ENCODE measurements at places on chromosomes 11 and 22. TPM values are rescaled to one million over a fixed set of nuclear protein-coding genes. Genes with fewer than 3 reads are reported as not detected.

Gene GTSE1
- 13.4 TPM for total RNA-seq

Gene OR56A1
- not detected for total RNA-seq

Gene ACTN3
- total RNA-seq: not detected

Gene PARVA
- total RNA-seq: 64.0 TPM

Gene IRAG1
- total RNA-seq: 17.6 TPM

Gene SCGB1A1
- not detected for total RNA-seq

Gene XPNPEP3
- 10.4 TPM for total RNA-seq

Gene MS4A8
- 0.49 TPM for total RNA-seq

Gene SEPTIN3
- not detected for total RNA-seq

Gene SYT9
- 0.09 TPM for total RNA-seq

Gene USH1C
- total RNA-seq: not detected

Gene MS4A4E
- total RNA-seq: not detected

Gene MAML2
- total RNA-seq: 15.4 TPM

Gene OR51B4
- total RNA-seq: not detected

Gene HBE1
- not detected for total RNA-seq

Gene CCDC90B
- total RNA-seq: 78.0 TPM

Gene TRIM48
- not detected for total RNA-seq

Gene SBF2
- total RNA-seq: 47.1 TPM

Gene ACR
- total RNA-seq: not detected

Gene IRF7
- 6.5 TPM for total RNA-seq

Gene MOV10L1
- 5.1 TPM for total RNA-seq

Gene OR2AG1
- total RNA-seq: not detected

Gene PAFAH1B2
- total RNA-seq: 161 TPM

Gene OR6T1
- total RNA-seq: not detected

Gene MFRP
- total RNA-seq: 0.08 TPM

Gene MRE11
- 15.5 TPM for total RNA-seq

Gene GRAP2
- not detected for total RNA-seq

Gene P2RY2
- total RNA-seq: 0.18 TPM

Gene SMIM38
- 0.09 TPM for total RNA-seq

Gene LRRC10B
- total RNA-seq: 0.27 TPM

Gene ANO9
- total RNA-seq: not detected

Gene IL10RA
- total RNA-seq: not detected

Gene DNAJB13
- total RNA-seq: not detected

Gene C1QTNF6
- 4.2 TPM for total RNA-seq

Gene CALCA
- not detected for total RNA-seq

Gene CRYBA4
- not detected for total RNA-seq

Gene CCDC89
- total RNA-seq: 7.9 TPM

Gene KLHL35
- total RNA-seq: 3.8 TPM
